ENCODE measurements at places on chromosomes 5 and 9.
A peak's percentile ranks its signal among the peaks of the same experiment; 100 is the strongest.

- no peak for DNase-seq
Measured at GRCh38 chr5:79193643-79194042, 42.3 kb upstream of the JMY start.

DNA sequence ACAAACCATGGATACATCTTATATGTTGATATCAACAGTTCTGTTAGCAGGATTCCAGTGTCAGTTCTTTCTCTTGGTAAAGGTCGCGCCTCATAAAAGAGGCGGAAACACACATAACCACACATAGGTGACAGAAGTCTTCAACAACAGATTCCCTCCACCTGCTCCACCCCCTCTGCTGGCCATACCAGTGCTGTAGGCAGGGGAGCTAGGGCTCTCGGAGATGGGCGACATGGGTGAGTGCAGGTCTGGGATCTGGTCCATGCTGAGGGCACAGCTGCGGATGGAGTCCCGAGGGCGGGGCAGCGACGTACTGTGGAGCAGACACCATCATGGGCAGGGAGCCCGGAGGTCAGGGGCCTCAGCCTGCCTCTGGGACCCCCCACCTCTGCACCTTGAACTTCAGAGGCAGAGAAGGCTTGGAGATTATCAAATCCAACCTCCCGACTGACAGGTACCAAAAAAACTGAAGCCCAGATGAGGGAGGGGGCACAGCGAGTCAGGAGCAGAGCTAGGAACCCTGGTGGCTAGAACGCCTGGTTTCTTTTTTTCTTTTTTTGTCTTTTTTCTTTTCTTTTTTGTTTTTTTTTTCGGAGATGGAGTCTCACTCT is 12.0 kb upstream of the TOR2A start:
- no peak for DNase-seq

- DNase-seq, result no peak
Measured at GRCh38 chr9:83287021-83287420, 224.1 kb upstream of the RASEF start.

- no peak for DNase-seq
Measured at GRCh38 chr5:126403876-126404275, 19.3 kb upstream of the GRAMD2B start.

GRCh38 chr5:112923148-112923917 is 1.3 kb upstream of the REEP5 start:
- DNase-seq, result peak; percentile 75

DNA sequence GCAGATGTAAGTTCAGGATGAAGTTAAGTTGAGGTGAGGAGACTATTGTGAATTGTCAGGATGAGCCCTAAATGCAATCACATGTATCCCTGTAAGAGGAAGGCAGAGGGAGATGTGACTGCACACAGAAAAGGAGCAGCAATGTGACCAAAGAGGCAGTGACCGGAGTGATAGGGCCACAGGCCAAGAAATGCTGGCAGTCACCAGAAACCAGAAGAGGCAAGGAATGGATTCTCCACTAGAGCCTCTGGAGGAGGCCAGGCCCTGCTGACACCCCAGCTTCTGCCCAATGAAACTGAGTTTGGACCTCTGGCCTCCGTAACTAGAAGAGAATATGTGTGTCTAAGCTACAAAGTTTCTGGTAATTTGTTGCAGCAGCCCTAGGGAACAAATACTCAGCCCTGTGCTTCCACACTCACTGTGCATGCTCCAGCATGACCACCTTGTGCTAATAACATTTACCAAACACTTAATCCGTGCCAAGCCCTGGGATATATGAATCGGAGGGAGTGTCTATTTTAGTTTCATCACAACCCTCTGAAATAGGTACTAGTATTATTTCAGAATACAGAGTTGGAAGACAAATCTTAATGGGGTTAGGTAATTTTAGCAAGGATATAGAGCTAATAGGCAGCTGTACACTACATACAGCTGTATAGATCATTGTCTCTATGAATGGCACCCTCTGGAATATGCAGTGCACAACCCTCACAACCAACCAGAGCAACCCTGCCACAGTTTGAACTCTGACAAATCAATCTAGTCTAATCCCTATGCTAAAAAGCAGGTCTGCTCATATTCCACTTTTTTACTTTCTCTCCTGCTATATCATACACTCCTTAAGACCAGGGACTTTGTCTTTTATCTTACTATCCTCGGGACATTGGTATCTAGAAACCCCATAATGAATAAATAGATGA is 7.8 kb upstream of the GPX8 start:
- no peak for DNase-seq

DNA sequence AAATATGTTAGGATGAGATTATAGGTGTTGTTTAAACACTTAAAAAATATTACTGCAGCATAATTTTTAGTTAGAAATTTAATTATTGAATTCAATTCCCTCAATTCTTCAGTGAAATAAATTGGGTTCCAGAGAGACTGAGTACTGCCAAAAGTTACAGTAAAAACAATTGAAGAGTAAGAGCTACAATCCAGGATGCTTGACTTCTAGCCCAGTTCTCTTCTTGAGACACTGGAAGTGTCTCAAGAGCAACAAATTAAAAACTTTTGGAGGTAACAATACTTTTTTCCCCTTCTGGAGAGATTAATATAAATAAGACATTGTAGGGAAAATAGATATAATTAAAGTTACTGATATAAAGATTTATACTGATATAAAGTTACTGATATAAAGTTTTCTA is 8.3 kb downstream of the ITGA1 start:
- DNase-seq, result no peak

DNA sequence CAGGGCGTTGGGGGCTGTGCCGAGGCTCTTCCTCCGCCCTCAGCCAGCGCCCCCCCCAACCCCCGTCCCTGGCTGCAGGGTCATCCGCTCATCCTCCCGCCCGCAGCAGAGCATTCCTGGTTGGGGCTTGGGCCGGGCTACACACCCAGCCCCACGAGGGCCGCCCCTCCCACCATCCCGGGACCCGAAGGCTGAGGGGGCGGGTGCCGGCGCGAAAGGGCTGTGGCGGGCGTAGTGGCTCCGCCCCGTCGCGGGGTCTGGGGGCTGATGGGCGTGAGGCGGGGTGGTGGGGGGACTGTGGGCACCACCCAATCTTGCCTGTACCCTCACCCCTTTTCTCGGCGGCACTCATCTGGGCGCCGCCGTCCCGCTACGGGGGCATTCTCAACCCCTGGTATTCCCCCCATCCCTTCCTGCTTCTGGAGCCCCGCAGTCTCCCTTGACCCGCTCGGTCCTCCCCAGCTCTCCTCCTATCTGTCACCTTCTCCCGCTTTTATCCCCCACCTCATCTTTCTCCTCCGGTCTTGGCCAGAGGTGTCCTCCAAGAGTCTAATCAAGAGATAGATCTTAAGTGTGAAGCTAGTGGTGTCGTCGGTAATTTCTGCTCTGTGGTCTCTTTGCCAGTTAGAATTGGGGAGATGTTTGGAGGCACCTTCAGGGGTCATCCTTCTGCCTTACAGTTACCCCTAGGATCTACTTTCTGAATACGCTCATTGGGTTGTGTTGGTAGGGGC is 1.6 kb downstream of the FER start:
- no peak for DNase-seq

DNA sequence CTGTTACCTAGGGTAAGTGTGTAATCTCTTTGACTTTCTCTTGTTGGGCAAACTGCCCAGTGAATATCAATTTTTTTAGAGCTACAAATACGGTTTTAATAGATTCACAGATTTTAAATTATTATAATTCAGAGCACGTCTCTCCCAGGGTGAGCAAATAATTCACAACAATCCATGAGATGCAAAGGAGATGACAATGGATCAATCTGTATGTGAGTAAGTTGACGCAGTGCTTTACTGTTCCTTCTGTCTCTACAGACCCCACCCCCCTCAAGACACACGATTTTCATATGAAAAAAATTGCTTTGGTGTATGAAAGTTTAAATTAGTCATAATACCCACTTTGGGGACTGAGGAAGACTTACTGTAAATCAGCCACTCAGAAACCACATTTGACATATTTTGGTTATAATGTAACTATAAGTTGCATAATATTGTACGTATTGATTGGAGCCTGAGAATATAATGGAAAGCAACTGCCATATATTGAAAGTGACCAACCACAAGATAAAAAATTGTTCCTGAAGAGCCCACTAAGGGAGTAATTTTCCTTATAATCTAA is 201.7 kb downstream of the BNC2 start:
- DNase-seq, result no peak

- no peak for DNase-seq
Measured at GRCh38 chr9:127793093-127793708, 7.4 kb downstream of the CDK9 start.

- DNase-seq, result no peak
Measured at GRCh38 chr5:169778622-169779596, 141.8 kb downstream of the DOCK2 start.

DNA sequence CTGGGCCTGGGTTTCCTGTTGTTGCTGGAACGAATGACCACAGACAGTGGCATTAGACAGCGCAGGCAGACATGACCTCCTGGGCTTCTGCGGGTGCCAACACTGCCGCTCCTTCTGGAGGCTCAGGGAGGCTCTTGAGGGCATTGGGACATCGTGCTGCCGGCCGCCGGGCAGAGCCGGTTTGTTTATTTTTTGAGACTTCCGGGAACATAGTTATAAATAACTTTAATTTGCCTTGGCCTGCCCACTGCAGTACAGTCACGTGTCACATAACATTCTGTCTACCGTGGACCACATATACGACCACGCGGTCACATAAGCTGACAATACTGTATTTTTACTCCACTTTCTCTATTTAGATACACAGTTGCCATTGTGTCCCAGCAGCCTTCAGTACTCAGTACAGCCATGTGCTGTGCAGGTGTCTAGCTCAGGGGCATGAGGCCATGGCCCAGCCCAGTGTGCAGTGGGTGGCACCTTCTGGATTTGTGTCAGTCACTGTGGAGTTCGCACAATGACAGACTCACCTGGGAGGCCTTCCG is 8.2 kb upstream of the TOR4A start:
- DNase-seq, result no peak

DNA sequence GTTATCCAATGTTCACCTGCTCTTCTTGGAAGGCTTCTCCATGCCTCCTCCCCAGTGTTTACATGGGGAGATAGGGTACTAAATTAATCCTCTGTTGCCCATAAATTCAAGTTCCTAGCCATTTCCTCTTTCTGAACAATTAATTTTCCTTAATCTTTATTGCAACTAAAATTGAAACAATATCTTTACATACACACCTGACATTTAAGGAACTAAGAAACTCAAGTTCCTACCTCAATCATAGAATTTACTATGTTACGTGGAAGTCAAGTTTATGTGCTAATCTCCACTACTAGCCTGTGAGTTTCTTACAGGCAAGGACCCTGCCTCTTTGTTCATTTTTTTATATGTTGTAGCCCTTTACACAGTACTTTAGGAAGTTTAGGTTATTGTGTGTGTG is 10.1 kb upstream of the ADRB2 start:
- DNase-seq, result no peak

- no peak for DNase-seq
Measured at GRCh38 chr5:72951671-72952468, 4.0 kb upstream of the FCHO2 start.

- no peak for DNase-seq
Measured at GRCh38 chr9:120308495-120308894, 271.5 kb downstream of the CDK5RAP2 start.

DNA sequence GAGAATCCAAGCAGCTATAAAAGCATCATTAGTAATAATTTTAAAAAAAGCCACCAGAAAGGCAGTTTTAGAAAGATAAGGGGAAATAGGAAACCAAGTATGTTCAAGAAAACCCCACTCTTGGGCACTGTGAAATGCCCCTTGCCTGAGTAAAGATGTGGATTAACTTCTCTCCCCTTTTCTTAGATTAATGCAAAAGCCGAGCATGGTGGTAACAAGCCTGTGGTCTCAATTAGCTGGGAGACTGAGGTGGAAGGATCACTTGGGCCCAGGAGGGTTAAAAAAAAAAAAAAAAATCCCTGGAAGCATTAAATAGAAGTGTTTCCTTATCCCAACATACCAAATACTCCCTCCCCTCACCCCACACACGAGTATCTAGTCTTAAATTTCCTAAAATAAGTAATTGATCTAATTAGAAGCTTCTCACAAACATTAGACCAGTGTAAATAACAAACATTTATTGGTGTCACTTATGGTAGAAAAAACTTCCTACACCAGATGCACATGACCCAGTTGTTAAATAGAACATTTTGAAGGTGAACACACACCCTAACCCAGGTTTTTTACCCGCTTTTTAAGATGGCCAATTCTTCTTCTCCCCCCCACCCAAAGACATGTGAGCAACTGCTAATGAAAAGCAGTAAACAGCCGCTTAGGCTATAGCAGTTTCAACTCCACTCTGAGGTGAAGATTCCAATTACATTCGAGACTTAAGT is 5.2 kb downstream of the HSPA5 start:
- no peak for DNase-seq

- no peak for DNase-seq
Measured at GRCh38 chr5:170579601-170580000, 75.8 kb downstream of the KCNIP1 start.

DNA sequence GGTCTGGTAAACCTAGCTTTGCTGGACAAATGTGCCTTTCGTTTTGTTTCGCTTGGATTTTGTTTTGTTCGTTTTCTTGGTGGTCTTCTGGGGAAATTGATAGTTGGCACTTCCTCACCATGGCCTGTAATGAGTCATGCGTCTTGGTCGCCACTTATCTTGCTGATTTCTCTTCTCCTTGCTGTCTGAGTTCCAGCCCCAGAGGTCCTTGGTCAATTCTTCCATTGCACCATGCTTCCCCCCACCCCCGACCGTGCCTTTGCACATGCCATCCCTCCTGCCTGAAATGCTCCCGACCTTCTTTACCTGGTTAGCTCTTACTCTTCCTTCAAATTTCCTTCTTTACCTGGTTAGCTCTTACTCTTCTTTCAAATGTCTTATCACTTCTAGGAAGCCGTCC is 168.7 kb upstream of the MSX2 start:
- no peak for DNase-seq

- DNase-seq, result no peak
Measured at GRCh38 chr5:99590806-99591205, 662.0 kb upstream of the CHD1 start.

DNA sequence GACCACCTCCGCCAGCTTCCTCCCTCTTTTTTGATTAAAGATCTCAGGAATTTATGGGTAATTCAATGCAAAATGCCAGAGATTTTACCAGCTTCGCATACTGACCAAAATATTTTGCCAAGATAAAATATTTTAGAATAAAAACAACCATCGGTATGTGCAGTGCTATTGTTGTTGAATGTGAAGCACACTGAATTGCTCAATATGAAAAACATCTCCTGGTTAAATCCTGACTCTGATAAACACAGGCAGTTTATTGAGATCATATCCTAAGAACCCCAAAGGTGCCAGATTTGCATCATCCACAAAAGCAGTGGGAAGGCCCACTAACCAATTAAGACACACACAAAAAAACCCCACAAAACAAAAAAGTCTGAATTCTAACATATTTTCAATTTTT is 202.4 kb downstream of the GLIS3 start:
- DNase-seq, result no peak
